Activated CD4-positive, CD25-positive, alpha-beta regulatory T cell treated with anti-CD3 and anti-CD28 coated beads, Interleukin-2, amount 50 U/mL, for 24 hours (primary cell): ENCODE measurements at places on chromosomes 1 and 21.

DNA sequence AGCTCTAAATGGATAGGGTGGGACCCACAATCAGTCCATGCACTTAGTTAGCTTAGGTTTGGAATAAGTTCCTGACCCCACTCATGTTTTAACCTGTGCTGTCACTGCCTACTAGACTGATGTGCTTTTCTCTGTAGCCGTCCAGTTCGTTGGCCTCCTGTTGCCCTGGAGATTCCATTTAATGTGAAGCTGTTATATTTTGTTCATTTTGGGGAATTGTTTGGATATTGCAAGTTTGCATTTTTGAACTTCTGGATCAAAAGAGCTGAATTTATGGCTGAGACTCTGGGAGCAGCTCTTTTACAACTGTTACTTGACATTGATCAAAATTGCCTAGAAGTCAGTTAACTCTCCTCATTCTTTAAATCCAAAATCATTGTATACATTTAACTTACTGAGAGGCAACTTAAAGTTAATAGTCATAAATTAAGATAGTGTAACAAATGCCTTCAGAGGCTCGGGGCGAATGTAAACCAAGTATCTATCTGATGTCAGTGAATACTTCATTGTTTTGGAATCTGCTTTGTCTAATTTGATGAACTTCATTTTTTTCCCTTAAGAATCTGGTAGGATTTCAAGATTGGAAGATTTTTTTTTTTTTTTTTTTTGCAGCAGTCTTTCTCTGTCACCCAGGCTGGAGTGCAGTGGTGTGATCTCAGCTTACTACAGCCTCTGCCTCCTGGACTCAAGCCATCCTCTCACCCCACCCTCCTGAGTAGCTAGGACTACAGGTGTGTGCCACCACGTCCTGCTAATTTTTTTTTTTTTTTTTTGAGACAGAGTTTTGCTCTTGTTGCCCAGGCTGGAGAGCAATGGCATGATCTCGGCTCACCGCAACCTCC, 38.1 kb downstream of the MIGA1 start:
- no peak for ATAC-seq

GRCh38 chr1:202802034-202802433, 6.2 kb downstream of the KDM5B start:
- ATAC-seq, result no peak

DNA sequence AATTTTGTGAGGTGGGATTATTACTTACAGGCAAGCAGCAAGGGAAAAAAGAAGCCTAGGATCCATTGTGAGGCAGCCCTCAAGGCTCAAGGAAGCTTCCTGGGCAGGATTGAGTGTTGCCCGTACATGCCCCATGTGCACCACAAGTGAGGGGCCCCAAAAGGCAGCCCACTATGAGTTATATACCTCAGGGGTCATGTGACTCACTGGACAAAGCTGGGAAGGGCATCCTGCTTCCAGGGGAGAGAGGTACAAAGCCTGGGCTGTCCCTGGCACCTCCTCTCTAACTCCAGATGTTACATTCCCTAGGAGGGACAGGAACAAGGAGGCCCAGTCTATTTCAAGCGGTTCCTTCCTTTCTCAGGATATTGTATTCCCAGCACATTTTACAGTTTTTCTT, 34.0 kb upstream of the CD1D start:
- ATAC-seq, result no peak

- ATAC-seq, result no peak
These were observed 151.6 kb downstream of the SDCCAG8 start for GRCh38 chr1:243407284-243408018.

- no peak for ATAC-seq
These were observed 9.8 kb downstream of the TEX38 start for GRCh38 chr1:46681333-46682034.

GRCh38 chr1:38872401-38873026, 634 bp downstream of the MYCBP start:
- peak; percentile 3 for ATAC-seq

DNA sequence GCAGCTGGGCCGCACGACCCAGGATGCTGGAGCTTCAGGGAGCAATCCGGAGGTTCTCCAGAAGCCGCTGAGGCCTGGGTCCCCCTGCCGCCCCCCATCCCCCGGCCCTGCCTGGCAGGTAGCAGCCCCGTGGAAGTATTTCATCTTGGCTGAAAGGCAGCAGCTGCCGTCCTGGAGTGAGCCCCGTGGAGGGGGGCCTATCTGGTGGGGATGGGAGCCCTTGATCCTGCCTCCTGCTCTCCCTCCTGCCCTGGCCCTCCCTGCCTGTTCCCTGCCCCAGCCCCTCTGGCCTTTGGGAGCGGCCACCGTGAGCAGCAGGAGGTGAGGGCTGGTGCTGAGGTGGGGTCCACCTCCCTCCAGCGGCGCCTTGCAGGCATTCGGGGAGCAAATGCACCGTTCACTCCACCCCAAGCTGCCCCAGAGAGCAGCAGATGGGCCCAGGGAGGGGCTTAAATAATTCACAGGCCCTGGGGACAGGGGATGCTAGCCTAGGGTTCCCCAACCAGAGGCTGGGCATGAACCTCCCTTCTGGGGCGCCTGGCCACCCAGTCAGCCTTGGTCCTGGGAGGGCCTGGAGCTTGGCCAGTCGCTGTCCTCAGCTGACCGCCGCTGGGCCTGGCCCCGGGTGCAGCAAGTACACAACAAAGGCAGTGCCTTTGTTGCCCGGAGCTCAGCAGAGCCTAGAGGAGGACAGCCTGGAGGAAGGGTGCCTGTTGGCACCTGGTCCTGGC, 23.7 kb upstream of the PLCH2 start:
- ATAC-seq, result no peak

- no peak for ATAC-seq
These were observed 29.4 kb downstream of the HMGB4 start for GRCh38 chr1:33893147-33893830.

- ATAC-seq, result no peak
These were observed 20.0 kb downstream of the S100A6 start for GRCh38 chr1:153515504-153516394.

GRCh38 chr1:25193229-25193628, 39.1 kb downstream of the SYF2 start:
- no peak for ATAC-seq

GRCh38 chr1:1019122-1019999, 559 bp upstream of the AGRN start:
- peak; percentile 82 for ATAC-seq

- ATAC-seq, result no peak
These were observed 35.9 kb upstream of the NFASC start for GRCh38 chr1:204834752-204835151.

DNA sequence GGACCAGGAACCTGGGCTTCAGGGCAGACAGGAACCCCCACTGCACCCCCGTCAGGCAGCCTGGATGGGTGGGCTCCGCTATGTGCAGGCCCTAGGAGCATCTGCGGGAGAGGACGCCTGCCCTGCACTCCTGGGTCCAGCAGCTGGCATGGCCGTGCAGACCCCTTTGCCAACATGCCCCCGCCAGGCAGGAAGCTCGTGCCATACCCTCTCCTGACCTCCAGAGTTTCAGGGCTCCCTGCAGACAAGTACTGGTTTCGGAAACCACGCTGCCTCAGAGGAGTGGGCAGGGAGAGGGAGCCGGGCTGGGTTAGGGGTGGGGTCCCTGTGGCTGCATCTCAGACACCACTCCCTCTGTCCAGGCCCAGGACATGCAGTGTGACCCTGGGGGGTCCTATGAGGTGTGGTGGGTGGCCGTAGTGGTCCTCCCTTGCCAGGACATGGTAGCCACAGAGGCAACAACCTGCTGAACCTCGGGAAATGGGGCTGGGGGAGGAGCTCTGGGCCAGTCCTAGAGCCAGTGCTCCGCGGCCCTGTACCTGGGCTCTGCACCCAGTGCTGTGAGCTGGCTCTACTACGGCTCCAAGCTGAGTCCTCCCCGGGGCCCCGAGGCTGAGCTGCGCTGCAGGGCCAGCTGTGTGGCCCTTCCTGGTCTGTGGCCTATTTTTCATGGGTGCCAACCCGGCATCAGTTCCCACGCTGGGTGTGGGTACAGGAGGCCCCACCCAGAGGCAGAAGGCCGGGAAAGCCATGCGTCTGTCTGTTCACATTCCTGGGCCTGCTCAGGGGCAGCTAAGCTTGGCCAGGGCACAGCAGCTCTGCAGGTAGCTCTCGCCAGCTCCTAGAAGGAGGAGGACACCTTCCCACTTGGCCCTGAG, 1.4 kb downstream of the PLEKHN1 start:
- no peak for ATAC-seq

- no peak for ATAC-seq
These were observed 559.4 kb downstream of the PLPP3 start for GRCh38 chr1:56019922-56020321.

- ATAC-seq, result peak; percentile 51
These were observed 10.6 kb upstream of the COL6A1 start for GRCh38 chr21:45970674-45971615.

DNA sequence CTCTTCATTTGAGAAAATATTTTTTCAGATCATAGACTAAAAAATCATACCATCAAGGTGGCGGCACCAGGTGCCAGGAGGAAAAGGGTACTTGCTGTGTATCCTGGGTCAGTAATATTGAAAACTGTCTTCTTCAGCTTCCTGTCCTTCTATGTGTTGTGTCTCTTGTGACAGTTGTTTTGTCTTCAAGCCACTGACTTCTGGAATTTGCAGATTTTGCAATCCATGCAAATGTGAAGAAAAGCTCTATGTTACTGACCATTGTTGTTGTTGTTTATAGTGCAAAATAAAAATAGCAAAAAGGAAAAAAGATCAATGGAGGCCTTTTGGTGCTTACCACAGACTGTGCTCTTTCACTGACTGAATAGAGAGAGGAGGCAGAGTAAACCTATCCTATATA, 83.2 kb upstream of the RHOU start:
- ATAC-seq, result no peak

DNA sequence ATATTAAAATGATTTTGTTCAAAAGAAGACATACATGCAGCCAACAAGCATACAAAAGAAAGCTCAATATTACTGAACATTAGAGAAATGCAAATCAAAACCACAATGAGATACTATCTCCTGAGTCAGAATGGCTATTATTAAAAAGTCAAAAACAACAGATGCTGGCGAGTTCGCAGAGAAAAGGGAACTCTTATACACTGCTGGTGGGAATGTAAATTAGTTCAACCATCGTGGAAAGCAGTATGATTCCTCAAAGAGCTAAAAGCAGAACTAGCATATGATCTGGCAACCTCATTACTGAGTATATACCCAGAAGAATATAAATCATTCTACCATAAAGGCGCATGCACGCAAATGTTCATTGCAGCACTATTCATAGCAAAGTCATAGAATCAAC, 126.0 kb upstream of the HMCN1 start:
- ATAC-seq, result peak; percentile 86
